ENCODE measurements at places on chromosomes 16 and 17. TPM values are rescaled to one million over a fixed set of nuclear protein-coding genes. Genes with fewer than 3 reads are reported as not detected.

The MPV17L gene
- total RNA-seq, result 6.1 TPM

The ST6GALNAC2 gene
- total RNA-seq, result 5.6 TPM

The HOXB9 gene
- total RNA-seq, result not detected

The TNK1 gene
- total RNA-seq, result 2.2 TPM

The GAS7 gene
- total RNA-seq, result 57.4 TPM

The CLEC3A gene
- not detected for total RNA-seq

The CDK5R1 gene
- 1.5 TPM for total RNA-seq

The ZNF385C gene
- 0.38 TPM for total RNA-seq

The MT1G gene
- 6.0 TPM for total RNA-seq

The YBX2 gene
- 1.6 TPM for total RNA-seq

The CHST4 gene
- total RNA-seq, result not detected

The SSTR5 gene
- total RNA-seq, result 0.39 TPM

The MYH13 gene
- not detected for total RNA-seq

The WFDC1 gene
- total RNA-seq, result 0.50 TPM

The CCL4L2 gene
- not detected for total RNA-seq

The ZNF263 gene
- total RNA-seq, result 9.6 TPM

The RAB11FIP4 gene
- 11.1 TPM for total RNA-seq

The CD300A gene
- total RNA-seq, result 2.1 TPM

The FBXW10B gene
- 1.8 TPM for total RNA-seq

The CTRB2 gene
- 3.2 TPM for total RNA-seq

The C16orf54 gene
- total RNA-seq, result 0.29 TPM

The EVPL gene
- 0.12 TPM for total RNA-seq

The C17orf50 gene
- not detected for total RNA-seq

The ZNF19 gene
- 2.3 TPM for total RNA-seq

The NT5C3B gene
- 22.9 TPM for total RNA-seq

The SLC6A2 gene
- not detected for total RNA-seq

The KRT33B gene
- total RNA-seq, result not detected

The NPIPA8 gene
- 0.32 TPM for total RNA-seq

The NDEL1 gene
- 25.8 TPM for total RNA-seq

The CACNG3 gene
- not detected for total RNA-seq

The NLRP1 gene
- total RNA-seq, result 7.8 TPM

The KLHL10 gene
- total RNA-seq, result not detected

The JPH3 gene
- not detected for total RNA-seq

The ETV4 gene
- 0.74 TPM for total RNA-seq

The ICAM2 gene
- total RNA-seq, result 30.4 TPM

The ADGRG3 gene
- 0.32 TPM for total RNA-seq

The HES7 gene
- not detected for total RNA-seq

The TMED6 gene
- total RNA-seq, result not detected

The KRT40 gene
- total RNA-seq, result not detected

The TBC1D26 gene
- not detected for total RNA-seq

The MRPL12 gene
- total RNA-seq, result 162 TPM

The HIGD1B gene
- 14.5 TPM for total RNA-seq

The GPR139 gene
- not detected for total RNA-seq

The CDH8 gene
- 0.44 TPM for total RNA-seq

The SLC38A8 gene
- 5.8 TPM for total RNA-seq

The RTN4RL1 gene
- 4.2 TPM for total RNA-seq

The DYNLRB2 gene
- total RNA-seq, result not detected

The TM4SF5 gene
- not detected for total RNA-seq

The EFNB3 gene
- 0.93 TPM for total RNA-seq

The NACA2 gene
- not detected for total RNA-seq

The ACE gene
- total RNA-seq, result 4.7 TPM

The ANKRD40CL gene
- total RNA-seq, result not detected

The B4GALNT2 gene
- total RNA-seq, result not detected

The FBXW10 gene
- 0.12 TPM for total RNA-seq

The USH1G gene
- not detected for total RNA-seq

The CARD14 gene
- 0.19 TPM for total RNA-seq

The KRT39 gene
- not detected for total RNA-seq
